ENCODE measurements at places on chromosomes 1 and 21.

- no peak for DNase-seq
These were observed 24.7 kb upstream of the PTCH2 start for GRCh38 chr1:44867801-44868200.

DNA sequence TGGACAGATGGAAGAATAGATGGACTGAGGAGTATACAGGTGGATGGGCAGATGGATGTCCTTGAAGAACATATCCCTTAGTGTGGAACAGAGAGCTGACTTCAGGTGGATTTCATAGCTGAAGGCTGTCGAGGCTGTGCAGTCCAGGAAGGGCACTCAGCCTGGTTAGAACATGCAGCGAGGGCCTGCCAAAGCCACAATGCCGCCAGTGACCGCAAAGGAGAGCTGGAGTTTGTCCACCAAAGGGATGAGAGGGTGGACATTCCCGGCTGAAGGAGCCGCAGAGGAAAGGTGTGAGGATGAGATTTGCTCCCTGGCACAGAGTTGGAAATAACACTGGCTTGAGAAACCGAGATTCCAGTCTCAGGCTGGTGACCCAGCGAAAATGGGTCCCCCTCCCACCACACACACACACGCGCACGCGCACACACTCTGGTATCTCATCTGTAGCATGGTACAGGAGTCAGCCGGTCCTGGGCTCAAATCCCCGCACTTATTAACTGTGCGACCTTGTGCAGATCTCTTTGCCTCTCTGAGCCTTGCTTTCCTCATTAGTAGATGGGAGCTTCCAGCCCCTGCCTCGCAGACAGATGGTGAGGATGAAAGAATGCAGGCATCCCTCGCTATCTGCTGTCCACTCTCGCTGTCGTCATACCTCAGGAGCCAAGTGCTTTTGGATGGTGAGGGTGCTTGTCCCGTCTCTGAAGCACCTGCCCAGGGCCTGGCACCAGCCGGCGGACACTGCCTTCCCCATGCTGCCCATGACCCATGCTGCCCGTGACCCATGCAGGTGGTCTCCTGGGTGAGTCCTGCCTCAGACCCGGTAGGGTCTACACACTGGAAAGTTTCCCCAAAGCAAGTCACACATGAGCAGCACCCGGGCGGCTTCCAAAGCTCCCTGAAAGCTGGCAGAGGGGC is 26.8 kb upstream of the EFHD2 start:
- DNase-seq = no peak

GRCh38 chr1:245988393-245989078 is 518.5 kb downstream of the SMYD3 start:
- no peak for DNase-seq

DNA sequence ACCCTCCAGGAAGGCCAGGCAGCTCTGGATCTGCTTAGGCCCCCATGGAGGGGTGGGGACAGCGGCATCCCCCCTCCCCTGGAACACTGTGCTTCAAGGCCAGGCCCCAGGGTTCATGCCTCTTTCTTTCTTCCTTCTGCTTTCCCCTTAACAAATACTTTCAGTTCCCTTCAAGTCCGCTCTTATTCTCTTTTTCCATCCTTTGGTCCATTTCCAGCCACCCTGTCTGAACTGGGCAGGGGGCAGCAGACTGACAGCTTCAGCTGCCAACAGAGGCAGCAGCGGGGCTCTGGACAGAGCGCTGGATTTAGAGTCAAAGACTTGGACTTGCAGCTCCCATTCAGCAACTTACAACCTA is 1.1 kb upstream of the CD244 start:
- no peak for DNase-seq

DNA sequence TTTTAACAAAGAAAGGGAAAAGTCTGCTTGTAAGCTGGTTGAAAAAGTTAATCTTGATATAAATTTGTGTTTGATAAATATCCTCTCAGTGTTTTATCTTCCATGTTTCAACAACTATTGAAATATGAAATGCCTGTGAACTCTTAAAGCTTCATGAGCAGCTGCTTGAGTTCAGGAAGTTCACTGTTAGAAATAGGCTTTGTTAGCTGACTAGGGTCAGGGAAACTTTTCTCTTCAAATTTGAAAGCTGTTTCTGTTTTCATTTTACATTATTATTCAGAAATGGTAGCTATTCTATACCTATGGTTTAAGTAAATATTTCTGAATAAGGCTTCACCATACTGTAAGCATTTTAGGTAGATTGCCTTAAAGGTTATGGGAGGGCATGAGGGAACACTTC is 191.7 kb downstream of the HS2ST1 start:
- no peak for DNase-seq

Data from T-cell (primary cell).